ENCODE measurements at places on chromosomes 6 and 20.

DNA sequence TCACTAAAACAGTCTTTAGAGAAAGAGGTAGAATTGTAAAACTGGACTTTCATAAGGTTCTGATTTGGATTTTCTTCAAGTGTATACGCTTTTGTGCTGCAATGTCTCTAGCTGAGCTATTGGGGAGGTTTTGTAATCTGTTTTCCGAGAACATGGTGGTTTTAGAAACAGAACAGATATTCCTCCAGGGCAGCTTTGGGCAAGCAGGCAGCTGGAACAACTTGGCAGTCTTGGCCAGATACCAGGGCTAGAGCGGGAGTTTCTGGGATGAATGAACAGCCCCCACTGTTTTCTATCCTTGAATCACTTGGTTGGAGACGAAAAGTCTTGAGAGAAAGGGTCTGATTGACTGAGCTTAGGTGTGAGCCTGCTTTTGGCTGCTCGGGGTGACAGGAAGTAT is 17.1 kb upstream of the ARMC2 start:
- DNase-seq: no peak

DNA sequence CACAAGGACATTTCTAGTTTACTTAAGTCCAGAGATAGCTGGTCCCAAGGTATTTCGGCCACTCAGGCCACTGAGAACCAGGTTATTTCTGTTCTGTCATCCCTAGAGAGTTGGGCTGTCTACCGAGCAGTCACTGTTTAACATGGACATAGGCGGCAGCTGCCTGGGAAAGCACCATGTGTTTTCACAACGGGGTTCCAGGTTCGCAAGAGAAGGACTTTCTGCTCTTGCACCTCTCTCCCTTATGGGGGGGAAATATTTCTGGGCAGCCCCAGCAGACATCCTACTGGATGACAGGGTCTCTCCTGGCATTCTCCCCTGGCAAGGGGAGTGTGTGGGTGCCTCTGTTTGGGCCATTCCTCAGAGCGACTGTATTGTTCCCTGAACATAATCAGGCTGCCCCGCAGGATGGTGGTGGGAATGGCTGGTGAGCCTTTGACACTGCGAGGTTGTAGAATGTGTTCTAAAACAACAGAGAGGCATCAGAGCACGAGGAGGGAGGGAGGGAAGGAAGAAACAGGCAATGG is 64.4 kb upstream of the DUSP22 start:
- no peak for DNase-seq

DNA sequence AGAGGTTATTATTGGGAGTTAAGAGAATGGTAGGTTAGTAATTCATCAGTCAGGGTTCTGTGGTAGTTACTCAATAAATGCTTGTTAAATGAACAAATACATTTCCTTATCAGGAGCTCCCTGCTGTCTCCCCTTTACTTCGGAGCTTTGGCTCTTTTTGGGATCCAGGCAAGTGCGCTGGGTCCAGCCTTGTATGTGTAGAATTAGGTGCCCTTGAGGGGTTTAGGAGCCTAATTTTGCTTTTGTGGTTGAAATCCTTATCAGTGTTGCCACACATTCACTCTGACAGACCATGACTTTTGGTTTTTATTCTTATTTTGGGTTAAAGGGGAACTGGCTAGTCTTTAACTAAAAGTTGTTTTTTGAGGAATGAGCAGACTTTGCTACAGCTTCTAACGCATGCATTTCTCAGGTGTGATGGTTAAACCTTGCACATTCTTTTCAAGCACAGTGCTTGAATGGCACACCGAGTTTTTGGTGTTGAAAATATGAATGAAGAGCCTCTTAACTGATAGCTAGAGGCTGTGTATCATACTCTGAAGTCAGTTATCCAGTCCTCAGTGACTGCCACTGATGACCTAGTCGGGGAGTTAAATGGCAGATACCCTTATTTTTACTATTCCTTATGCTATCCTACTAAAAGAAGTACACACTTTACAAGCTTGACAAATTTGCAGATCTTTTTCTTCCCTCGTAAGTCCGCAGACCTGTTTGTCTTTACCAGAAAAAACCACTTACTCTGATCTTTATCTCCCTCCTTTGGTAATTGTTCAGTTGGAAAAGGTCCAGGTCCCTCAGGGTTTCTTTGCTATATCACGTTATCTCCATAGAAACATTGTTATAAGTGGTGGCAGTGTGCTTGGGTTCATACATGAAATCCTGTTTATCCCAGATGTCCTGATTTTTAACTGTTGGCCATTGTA is 50.7 kb upstream of the PLCG1 start:
- DNase-seq: no peak

DNA sequence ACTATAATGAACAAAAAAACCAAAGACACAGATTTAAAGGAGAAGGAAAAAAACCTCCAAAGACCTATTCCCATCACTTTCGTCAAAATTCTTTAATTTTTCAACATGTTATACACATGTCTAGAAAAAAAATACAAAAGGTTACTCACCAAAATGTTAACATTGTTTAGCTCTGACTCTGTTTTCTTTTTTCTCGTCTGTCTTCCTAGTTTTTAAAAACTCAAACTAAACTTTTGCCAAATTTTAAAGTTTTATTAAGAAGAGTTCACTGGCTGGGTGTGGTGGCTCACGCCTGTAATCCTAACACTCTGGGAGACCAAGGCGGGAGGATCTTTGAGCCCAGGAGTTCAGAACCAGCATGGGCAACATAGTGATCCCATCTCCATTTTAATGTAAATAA is 10.8 kb downstream of the MCUR1 start:
- no peak for DNase-seq

- no peak for DNase-seq
Measured at GRCh38 chr6:135464634-135465033, 32.9 kb downstream of the AHI1 start.

GRCh38 chr6:82084324-82084920 is 163.1 kb downstream of the IBTK start:
- no peak for DNase-seq

DNA sequence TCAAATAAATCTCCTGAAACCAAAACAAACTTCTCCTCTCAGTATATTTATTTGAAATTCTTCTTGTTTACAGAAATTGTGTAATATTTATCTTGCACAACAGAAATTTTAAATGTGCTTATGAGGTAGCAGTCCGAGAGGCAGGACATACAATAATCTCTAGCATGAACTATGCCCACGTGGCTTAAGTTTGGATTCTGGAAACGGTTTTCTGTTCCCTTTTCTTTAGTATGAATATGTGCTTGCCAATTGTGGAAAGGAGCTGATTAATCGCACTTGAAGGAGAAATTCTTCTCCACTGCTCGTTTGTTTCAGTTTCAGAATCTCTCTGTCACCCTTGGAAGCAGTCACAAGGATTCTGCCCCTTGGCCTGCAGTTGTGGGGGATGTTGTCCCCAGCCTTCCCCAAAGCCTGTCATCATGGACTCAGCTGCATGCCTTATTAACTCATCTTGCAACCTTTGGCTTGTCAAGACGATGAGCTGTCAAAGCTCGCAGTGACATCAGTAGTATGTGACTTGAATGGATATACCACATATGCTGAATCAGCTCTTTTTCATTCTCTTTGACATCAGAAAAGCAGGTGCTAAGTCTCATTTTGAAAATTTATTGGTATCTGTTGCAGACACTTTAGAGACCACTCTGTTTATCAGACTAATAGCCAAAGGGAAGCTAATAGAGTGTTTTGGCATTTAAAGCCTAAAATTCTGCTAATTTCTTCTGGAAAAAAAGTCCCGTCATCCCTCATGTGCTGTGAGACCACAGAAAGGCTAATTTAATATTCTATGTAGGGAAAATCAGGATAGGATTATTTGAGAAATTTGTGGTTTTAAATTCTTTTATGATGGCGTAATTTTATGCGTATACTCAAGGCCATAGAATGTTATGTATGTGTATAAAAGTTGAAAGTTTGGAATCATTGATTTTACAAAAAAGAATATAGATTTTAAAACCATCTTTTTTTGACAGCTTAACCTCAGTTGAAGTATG is 186.8 kb downstream of the ARID1B start:
- peak; percentile 74 for DNase-seq

DNA sequence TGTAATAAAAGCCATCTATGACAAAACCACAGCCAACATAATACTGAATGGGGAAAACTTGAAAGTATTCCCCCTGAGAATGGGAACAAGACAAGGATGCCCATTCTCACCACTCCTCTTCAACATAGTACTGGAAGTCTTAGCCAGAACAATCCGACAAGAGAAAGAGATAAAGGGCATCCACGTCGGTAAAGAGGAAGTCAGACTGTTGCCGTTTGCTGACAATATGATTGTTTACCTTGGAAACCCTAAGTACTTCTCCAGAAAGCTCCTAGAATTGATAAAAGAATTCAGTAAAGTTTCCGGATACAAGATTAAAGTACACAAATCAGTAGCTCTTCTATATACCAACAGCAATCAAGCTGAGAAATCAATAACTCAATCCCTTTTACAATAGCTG is 14.0 kb upstream of the RUNX2 start:
- DNase-seq: no peak

GRCh38 chr6:30554962-30555815 is 1.1 kb downstream of the GNL1 start:
- DNase-seq: peak; percentile 47

DNA sequence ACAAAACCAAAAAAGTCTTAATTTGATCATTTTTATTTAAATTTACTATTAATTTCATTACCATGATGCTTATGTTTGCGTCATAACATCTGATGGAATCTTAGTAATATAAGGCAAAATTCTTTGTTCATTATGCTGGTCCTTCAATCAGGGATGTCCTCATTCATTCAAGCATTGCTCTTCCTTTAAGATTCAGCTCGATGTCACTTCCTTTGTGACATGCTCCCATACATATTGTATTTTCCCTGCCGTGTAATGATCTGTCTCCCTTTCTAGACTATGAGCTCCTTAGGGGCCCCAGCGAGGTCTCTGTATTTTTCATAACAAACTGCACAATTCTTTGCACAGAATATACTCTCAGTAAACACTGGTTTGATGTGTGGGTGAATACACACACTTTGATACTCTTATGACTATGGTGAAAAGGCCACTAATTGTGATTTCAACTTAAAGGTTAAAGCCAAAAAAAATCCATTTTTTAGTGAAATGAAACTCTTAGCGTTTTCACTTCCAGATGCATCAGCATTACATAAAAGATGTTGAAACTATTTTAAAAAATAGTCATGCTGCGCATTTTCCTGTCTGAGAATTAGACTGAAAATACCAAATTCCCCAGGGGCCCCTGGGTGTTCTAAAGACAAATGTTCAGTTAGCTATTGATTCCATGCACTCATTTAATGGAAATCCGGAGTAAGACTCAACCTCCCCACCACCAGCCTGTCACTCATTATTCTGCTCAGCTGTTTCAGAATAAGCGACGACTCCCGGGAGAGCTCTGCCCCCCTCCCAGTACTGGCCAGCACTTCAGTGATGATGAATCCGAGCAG is 169.7 kb downstream of the ATXN1 start:
- DNase-seq: no peak

- no peak for DNase-seq
Measured at GRCh38 chr6:53474010-53474409, 70.9 kb downstream of the GCLC start.

Measured in EL (cell line).